Stomach (tissue), 19 donors: ENCODE measurements at places on chromosomes 7 and 10. TPM values are rescaled to one million over a fixed set of nuclear protein-coding genes. Genes with fewer than 3 reads are reported as not detected.

The MALRD1 gene
- total RNA-seq, result not detected

The GRK5 gene
- 31.9 TPM for total RNA-seq

The TRIM50 gene
- 69.4 TPM for total RNA-seq

The ACHE gene
- total RNA-seq, result 2.4 TPM

The ATOH7 gene
- not detected for total RNA-seq

The LBX1 gene
- total RNA-seq, result not detected

The BICC1 gene
- total RNA-seq, result 6.2 TPM

GRCh38 chr7:137934941-137935883, 66.7 kb downstream of the CREB3L2 start:
- DNase-seq, result no peak

GRCh38 chr10:128599538-128599937, 473.3 kb upstream of the MKI67 start:
- DNase-seq, result no peak

DNA sequence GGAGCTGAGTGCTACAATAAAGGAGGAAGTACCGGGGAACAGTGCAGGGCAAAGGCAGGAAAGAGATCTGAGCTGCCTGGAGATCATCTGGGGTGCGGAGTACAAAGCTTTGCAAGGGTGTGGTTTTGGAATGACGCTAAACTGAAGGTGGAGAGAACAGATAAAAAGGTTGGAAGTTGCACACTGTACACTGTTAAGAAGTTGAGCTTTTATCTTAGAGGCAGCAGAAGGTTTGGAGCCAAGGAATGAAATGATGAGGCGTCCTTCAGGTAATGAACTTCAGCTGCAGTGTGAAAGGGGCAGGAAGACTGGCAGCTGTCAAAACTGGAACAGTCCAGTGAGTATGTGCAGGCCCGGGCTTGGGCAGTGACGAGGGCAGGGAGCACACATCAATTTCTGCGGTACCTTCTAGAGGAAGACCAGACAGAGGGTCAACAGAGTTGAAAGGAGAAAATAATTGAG, 7.2 kb upstream of the ANKRD61 start:
- DNase-seq, result no peak

- DNase-seq, result no peak
Observed at GRCh38 chr10:87634311-87634710, 25.4 kb upstream of the PAPSS2 start.

GRCh38 chr7:107972075-107972482, 30.9 kb downstream of the LAMB1 start:
- DNase-seq, result no peak

DNA sequence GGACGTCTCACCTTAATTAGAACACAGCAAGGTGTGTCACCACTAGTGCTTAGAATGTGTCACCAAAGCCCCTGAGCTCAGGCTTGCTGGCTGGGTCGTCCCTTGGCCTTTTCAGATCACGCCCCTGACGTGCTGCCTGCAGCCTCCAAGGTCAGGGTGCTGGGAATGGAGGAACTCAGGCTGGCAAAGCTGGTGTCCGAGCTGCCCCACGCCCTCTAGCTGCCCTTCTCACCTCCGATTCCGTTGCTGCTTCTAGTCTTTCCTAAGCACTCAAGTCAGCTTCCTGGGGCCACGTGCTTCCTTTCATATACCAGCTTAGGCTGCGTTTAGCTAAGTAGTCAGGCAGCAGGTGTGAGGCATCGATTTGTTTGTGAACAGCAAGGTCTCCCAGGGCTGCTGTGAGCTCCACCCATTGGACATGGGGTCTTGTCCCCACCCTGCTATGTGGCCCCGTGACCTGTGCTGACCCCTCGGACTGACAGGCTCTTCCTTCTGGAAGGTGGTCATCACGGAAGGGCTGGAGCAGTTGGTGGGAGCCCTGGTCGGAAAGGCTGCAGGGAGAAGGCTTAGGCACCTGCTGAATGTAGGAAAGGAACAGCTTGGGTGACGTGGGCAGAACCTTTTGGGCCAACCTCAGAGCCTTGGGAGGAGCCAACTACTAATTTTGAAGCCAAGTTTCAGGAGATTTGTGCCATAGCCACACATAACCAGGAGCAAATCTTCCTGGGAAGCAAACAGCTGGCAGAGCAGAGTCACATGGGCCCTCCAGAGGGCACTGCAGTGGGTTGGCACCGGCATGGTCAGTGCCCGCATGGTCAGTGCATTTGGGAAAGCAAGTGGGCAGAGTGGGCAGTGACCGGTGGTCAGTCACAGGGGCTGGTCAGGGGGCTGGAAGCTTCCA, 28.8 kb downstream of the VIPR2 start:
- DNase-seq, result no peak

GRCh38 chr7:102063690-102064180, 222.9 kb upstream of the SH2B2 start:
- DNase-seq, result peak; percentile 61

DNA sequence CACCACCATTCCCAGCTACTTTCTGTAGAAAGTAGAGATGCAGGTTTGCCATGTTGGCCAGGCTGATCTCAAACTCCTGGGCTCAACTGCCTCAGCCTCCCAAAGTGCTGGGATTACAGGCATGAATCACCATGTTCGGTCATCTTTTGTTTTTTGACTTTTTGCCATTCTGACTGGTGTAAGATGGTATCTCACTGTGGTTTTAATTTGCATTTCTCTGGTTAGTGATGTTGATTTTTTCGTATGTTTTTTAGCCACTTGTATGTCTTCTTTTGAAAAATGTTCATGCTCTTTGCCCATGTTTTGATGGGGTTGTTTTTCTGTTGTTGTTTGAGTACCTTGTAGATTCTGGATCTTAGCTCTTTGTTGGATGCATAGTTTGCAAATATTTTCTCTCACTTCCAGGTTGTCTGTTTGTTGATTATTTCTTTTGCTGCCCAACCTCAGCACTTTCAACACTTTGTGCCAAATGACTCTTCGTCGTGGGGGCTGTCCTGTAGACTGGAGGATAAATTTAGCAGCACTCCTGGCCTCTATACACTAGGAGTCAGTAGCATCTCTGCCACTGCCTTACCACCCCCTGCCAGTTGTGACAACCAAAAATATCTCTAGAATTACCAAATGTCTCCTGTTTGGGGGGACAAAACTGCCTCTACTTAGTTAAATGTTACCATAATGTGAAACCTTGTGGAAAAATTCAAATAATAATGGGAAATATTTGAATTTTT, 6.5 kb upstream of the CPED1 start:
- no peak for DNase-seq
